Renal cortical epithelial cell (primary cell): ENCODE measurements at places on chromosomes 16 and 17. TPM values are rescaled to one million over a fixed set of nuclear protein-coding genes. Genes with fewer than 3 reads are reported as not detected.

- DNase-seq = no peak
Measured at GRCh38 chr17:82872591-82873520, 33.0 kb upstream of the ZNF750 start.

DNA sequence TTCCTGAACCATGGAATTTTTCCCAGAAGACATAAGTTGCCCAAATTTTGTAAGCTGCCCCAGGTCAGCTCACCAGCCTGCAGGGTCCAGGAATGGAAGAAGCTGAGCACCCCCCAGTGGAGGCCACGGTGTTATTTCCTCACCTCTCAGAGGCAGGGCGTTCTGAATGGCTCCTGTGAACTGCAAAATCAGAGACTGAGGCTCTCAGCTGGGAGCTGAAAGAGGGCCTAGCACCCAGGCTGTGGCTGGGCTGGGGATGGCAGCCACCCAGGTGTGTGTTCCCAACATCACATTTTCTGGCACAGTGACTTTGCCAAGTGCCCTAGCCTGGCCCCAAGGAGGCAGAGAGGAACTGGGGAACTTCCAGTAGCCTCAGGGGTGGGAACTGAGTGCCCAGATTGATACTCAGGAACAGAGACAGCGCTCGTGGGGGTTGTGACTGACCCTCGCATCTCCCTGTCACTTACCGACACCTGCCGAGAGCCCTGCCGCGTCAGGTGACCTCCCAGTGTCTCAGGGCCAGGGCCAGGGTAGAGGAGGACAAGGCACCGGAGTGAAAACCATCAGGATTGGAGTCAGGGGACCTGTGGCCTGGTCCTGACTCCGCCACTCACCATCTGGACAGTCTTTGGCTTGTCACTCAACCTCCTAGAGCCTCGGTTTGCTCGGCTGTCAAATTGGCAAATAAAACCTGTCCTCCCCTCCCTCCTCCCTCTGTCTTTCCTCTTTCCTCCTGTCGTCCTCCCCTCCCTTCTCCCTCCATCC lies 11.3 kb downstream of the CACNG4 start:
- DNase-seq = no peak

- DNase-seq = peak; percentile 44
Measured at GRCh38 chr16:78235168-78235800, 135.8 kb downstream of the WWOX start.

- no peak for DNase-seq
Measured at GRCh38 chr16:10876315-10876714, 687 bp upstream of the CIITA start.

- no peak for DNase-seq
Measured at GRCh38 chr16:14369734-14370598, 260.1 kb downstream of the PARN start.

GRCh38 chr16:50611332-50611934 lies 63.2 kb downstream of the NKD1 start:
- DNase-seq = peak; percentile 7

GRCh38 chr17:4969047-4969550 lies 1.5 kb upstream of the SPAG7 start:
- DNase-seq = peak; percentile 97

DNA sequence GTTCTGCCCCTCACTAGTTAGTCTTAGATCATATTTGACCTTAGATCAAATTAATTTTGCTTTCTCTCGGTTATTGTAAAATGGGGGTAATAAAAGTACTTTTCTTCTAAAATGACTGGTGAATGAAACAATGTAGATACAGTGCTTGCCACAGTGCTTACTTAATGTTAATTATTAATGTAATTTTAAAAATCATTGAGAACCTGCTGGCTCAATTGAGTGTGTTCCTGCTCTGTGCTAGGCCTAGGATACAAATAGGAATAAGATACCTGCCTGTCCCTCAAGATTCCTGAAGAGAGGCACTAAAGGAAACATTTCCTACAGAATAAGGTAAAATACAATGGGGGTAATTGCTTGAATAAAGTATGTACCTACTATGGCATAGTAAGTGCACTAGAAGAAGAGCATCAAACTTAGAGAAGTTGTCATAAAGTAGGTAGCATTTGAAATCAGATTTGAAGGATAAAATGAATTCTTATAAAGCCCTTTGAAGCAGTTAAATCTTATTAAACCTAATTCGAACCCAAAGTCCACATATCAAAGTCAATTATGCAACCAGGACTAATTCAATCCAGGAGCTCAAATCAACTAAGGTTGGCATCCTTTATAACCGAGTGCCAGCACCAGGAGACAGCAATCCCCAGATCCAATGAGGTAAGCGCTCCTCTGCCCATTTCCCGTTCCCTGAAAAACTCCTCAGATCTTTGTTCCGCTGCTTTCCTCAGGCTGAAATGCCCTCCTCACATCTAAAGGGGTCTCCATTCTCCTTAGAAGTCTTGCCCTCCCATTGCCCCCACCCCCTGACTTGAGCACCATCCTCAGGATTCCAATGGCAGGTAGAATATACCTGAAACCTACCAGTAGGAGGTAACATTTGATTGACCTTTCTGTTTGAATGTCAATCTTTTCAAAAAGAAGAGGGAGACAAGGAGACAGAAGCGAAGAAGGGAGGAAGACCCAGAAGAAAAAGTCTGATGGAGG lies 2.4 kb upstream of the MED13 start:
- no peak for DNase-seq

GRCh38 chr17:81207610-81208581 lies 14.9 kb downstream of the CEP131 start:
- no peak for DNase-seq

GRCh38 chr17:71460943-71461342 lies 659.9 kb upstream of the SOX9 start:
- no peak for DNase-seq

GRCh38 chr16:8194794-8195193 lies 395.5 kb downstream of the TMEM114 start:
- no peak for DNase-seq

GRCh38 chr17:16944334-16945135 lies 27.4 kb downstream of the TNFRSF13B start:
- no peak for DNase-seq

DNA sequence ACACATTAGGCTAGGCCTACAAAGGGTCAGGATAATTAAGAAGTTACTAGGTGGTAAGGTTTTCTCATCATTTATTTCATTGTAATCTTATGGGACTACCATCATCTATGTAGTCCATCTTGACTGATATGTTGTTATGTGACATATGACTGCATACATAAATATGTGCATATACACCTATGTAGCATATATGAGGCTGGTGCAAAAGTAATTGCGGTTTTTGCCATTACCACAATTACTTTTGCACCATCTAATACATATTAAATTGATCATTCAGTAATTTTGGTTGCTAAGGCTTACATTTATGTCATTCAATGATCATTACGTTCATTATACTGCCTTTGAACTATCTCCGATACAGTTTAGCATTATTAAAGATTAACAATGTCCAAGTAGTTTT lies 167.8 kb upstream of the AXIN2 start:
- no peak for DNase-seq

- DNase-seq = no peak
Measured at GRCh38 chr16:1614456-1615102, 2.4 kb downstream of the CRAMP1 start.

- peak; percentile 1 for DNase-seq
Measured at GRCh38 chr17:13995856-13996271, 73.4 kb upstream of the COX10 start.

DNA sequence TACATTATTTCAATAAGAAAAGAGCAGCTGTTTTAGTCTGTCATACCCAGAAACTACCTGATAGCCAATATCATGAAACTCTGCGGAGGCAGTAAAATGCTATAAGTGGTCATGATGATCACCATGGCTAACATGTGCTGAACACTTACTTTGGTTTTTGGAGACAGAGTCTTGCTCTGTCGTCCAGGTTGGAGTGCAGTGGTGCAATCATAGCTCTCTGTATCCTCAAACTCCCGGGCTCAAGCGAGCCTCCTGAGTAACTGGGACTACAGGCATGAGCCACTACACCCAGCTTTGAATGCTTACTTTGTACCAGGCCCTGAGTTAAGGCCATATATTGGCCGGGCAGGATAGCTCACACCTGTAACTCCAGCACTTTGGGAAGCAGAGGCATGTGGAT lies 101.2 kb upstream of the DHX40 start:
- no peak for DNase-seq

GRCh38 chr17:6457688-6458459 lies 13.6 kb downstream of the PIMREG start:
- peak; percentile 64 for DNase-seq

DNA sequence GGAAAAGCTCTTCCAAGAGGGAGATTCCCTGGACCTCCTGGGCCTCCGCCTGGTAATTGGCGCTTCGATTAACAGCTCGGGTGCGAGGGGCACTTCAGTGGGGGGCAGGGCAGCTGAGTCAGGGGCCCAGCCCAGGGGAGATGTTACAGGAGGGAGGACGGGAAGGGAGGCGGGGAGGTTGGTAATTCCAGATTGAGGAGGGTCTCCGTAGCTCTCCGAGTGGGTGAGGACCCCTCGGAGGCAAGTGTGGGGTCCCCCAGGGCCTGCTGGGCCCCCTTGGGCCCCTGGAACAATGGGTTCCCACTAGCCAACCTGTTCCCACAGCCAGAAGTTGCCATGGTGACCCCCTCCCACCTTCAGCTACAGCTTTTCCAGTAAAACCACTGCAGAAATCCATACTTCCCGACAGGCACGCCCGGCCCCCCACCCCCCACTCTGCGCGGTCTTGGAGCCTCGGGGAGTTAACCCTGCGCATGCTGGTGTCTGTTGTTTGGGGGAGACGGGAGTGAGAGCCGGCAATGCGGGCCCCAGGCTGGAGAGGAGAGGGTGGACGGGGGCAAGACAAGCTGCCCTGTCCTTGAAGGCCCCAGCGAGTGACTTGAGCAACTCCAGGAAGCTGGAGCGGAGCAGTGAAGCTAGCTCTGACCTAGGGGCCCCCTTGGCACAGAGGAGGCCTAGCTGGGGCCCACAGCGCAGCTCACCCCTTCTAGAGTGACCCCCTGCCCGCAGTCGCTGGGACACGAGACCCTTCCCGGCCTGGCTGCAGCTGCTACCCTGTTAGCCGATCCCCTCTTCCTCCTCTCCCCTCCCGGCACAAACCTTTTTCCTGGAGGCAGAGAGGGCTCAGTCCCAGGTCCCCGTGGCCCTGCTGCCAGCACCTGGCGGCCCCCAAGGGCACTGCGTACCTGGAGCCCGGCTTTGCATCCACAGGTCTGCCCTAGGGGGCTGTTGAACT lies 37.8 kb downstream of the TMEM235 start:
- peak; percentile 49 for DNase-seq

GRCh38 chr17:10013365-10014112 lies 108.5 kb upstream of the RCVRN start:
- no peak for DNase-seq

The MFSD6L gene
- 2.1 TPM in 1 of 2 replicates, not detected in the other for total RNA-seq

The CTRB2 gene
- total RNA-seq = not detected in 2 replicates

The TMEM235 gene
- total RNA-seq = not detected in 2 replicates

The RAB26 gene
- 0.69 and 0.70 TPM in 2 replicates for total RNA-seq

The TP53TG3 gene
- total RNA-seq = not detected in 2 replicates

The SETD6 gene
- total RNA-seq = 9.0 and 17.3 TPM in 2 replicates

The ABI3 gene
- total RNA-seq = 0.17 TPM in 1 of 2 replicates, not detected in the other

The KCNJ12 gene
- 6.7 and 8.5 TPM in 2 replicates for total RNA-seq

The FBXW10B gene
- 0.94 and 4.0 TPM in 2 replicates for total RNA-seq

The CRHR1 gene
- not detected in 2 replicates for total RNA-seq

The MRPS7 gene
- total RNA-seq = 45.9 and 61.5 TPM in 2 replicates

The PHB1 gene
- total RNA-seq = 166 and 219 TPM in 2 replicates

The JPH3 gene
- total RNA-seq = 0.35 and 0.50 TPM in 2 replicates

The SYCE1L gene
- total RNA-seq = 1.4 and 3.5 TPM in 2 replicates

The MMP2 gene
- total RNA-seq = 7.1 and 211 TPM in 2 replicates
